NCI-H524 treated with DMSO at 0.1 percent for 48 hours (cell line): ENCODE measurements at places on chromosomes 6 and 20.

GRCh38 chr6:15769511-15770018, 106.7 kb upstream of the DTNBP1 start:
- DNase-seq, result peak; percentile 79

DNA sequence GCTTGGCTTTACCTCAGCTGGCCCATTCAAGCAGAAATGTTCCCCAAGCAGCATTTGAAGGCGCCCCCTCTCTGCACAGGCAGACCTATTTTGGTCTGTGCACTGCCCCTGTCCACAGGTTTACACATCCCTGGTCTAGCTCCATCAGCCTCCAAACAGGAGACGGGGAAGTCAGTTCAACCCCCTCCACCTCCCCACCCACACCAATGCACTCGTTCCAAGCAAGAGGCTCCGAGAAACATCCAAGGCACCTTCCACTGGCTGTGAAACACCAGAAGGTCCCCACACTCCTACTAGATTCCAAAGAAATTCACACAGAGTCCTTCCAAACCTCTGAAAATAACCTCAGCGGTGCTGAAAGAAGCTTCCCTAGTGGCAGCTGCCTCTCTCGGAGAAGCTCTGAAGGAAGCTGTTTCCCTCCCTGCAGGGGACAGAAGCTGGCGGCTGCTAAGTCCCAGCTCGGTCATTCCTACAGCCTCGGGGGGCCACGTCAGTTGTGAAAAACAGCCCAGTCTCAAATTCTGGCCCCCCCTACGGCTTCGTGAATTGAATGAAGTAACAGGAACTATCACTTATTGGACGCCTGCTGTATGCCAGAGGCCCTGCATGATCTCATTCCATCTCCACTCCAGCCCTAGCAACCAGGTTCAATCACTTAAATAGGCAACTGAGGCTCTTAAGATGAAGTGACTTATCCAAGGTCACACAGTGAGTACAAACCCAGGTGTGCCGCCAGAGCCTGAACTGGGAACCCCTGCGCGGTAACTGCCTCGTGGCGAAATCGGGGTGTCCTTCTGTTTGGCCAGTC, 815 bp downstream of the SPATA2 start:
- DNase-seq, result no peak

GRCh38 chr20:11912659-11913415, 4.9 kb upstream of the BTBD3 start:
- DNase-seq, result no peak

- peak; percentile 58 for DNase-seq
Observed at GRCh38 chr6:37381579-37381978, 27.8 kb downstream of the RNF8 start.

GRCh38 chr6:39199231-39199940, 29.9 kb downstream of the KCNK5 start:
- DNase-seq, result no peak

DNA sequence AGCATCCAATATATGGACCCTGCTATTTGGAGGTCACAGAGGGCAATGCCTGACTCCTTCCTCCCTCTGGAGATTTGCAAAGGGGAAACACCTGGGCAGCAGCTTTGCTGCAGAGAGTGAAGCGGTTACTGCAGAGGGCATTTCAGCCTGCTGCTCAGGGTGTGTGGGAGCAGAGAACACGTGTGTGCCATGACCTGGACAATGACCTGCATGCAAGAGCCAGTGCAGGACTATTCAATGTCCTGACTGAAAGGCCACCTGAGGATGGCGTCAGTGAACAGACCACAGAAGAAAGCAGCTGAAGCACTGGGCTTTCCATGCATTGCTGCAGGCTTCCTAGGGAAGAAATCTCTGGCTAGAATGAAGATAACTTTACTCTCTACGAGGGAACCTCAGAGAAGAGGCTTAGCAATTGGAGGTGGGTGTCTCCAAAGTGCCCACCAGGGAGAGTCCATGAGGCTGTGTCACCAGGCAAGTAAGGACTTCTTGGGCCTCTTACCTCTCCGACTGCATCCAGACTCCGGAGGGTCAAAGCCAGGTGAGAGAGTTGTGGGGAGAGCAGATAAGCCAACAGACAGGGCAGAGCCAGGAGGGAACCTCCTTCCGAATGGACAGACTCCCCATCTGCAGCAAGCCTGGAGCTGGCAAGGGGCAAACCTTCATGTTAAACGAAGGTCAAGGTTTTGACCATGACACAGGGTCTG, 52.9 kb upstream of the PMEPA1 start:
- DNase-seq, result no peak

DNA sequence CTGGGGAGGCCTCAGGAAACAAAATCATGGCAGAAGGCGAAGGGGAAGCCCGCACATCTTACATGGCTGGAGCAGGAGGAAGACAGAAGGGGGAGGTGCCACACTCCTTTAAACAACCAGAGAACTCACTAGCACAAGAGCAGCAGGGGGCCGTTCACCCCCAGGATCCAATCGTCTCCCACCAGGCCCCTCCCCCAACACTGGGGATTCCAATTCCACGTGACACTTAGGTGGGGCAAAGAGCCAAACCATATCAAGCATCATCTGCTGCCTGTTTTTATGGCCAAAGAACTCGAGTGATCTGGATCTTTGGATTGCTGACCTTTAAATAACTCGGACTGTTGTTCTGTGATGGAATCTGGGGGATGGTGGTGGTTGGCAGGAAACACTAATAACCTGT, 28.0 kb downstream of the PNLDC1 start:
- peak; percentile 9 for DNase-seq

DNA sequence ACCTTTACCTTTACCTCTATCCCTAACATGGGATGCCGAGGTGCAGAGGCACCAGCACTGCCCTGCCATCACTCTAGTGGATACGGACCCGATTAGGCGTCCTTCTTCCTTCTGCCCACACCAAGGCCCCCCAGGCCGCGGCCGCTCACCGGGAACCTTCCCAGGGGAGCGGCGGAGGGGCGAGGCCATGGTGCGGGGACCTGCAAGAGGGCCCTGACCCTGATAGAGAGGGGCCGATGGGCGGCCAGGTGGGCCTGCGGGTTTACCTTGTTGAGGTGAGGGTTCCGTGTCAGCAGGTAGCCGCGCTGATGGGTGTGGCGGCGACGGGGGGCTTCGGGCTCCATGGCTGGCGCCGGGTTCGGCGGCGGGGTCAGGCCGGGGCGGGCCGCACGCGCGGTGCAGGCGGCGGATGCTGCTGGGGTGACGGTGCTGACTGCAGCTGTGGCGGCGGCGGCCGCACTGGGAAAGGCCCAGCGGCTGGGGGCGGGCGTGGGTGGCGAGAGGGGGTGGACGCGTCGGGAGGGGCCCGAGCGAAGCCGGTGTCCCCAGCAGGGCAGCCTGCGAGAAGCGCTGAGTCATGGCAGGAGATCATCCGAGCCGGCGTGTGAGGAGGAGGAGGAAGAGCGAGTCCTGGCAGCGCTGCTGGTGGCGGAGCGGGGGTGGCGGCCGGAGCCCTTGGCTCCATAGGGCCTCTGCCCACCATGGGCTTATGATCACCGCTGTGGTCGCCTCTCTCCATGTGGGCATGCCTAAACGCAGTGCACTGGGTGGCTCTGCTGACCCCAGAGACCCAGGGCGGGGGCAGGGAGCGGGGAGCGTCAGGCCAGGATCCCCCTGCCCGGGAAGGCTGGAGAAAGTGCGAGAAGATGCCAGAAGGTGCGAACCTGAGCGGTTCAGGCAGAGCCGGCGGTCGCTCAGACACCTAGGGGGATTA, at the start of gene ME1:
ME1 (minus strand) TSS at position 441 of the 934 bp plus-strand sequence; CDS start at position 344, 97 bp downstream.
- DNase-seq, result no peak

DNA sequence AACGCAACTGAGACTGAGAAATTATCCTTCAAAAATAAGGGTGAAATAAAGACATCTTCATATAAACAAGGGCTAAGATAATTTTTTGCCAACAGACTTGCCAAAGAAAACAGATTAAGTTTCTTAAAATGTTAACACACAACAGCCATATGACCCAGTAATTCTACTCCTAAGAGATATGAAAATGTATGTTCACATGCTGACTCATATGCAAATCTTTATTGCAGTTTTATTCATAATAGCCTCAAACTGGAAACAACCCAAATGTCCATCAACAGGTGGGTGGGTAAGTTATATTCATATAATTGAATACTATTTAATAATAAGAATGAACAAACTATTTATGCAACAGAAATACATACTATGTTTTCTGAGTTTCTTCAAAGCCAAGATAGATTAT, 140.1 kb downstream of the REV3L start:
- DNase-seq, result no peak

DNA sequence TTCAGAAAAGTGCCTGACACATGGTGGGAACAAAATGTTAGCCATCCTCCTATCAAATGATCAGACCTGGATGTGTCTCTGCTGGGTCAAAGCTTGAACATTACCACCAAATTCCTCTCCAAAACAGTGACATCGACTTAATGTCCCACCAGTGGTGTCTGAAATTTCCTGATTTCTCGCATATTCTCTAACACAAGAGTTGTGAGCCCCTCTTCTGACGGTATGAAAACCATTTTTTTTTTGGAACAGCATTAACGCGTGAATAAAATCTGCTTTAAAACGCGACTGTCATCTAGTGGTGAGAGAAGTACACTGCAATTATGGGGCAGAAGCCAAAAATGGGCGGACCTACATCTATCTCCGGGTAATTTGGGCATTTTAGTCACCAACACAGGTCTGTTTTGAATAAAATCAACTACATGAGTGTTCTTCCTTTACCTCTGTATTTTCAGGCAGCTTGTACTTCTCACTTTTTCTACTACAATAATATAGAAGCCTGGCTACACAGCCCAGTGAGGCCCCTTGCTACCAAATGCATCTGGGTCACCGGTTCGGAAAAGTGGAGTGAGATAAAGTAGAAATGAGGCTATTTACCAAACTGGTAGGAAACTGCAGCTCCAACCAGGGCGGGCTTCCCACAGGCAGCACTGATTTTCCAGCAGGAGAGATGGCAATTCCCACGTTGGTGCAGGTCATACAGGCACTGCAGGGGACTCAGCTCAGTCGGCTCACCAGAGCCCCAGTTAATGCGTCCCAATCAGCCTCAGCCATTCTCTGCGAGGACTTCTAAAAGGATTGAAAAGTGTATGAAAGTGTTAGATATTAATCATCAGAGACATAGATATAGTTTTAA, 27.4 kb downstream of the MGME1 start:
- peak; percentile 10 for DNase-seq

GRCh38 chr20:32741151-32741550, 2.1 kb downstream of the COMMD7 start:
- DNase-seq, result no peak

DNA sequence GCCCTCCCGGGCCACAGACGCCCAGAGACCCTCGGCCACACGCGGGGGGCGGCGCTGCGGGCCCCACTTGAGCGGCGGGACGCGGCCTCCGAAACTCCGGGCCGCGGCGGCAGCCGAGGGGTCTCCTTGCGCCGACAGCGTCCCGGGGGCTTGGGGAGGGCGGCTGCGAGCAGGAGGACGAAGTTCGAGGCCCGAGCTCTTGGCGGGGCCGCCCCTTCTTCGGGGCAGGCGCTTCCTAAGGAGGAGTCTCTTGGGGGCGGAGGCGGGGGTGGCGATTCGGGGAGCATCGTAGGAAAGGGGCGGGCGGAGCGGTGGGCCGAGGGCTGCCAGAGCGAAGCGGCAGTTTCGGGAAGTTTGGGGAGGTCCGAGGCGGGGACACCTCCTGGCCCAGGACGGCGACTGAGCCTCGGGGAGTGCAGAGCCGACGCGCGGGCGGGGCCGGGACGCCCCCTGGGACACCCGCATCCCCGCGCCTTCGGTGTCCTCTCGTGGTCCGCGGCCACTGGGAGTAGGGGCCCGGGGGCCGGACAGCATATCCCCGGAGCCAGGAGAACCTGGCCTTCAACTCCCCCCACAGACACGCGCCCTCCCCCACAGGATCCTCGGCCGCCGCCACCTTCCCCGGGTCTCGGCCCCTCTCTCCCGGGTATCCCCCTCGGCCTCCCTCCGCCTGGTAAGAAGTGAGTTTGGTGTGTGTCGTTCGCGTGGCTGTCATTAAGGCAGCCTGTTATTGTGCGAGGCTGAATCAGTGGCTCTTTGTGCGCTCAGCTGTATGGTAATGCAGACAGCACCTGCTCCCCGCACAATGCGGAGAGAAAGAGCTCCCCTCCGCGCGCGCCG, 613 bp upstream of the DLL1 start:
- no peak for DNase-seq

- no peak for DNase-seq
Observed at GRCh38 chr20:58146746-58147140, 81.7 kb downstream of the ANKRD60 start.

GRCh38 chr6:70763754-70764510, 96.2 kb downstream of the SMAP1 start:
- DNase-seq, result no peak

GRCh38 chr20:5829241-5829809, 79.1 kb downstream of the SHLD1 start:
- peak; percentile 99 for DNase-seq

GRCh38 chr20:21104921-21105320, 1.2 kb downstream of the LINC00237 start:
- DNase-seq, result no peak

DNA sequence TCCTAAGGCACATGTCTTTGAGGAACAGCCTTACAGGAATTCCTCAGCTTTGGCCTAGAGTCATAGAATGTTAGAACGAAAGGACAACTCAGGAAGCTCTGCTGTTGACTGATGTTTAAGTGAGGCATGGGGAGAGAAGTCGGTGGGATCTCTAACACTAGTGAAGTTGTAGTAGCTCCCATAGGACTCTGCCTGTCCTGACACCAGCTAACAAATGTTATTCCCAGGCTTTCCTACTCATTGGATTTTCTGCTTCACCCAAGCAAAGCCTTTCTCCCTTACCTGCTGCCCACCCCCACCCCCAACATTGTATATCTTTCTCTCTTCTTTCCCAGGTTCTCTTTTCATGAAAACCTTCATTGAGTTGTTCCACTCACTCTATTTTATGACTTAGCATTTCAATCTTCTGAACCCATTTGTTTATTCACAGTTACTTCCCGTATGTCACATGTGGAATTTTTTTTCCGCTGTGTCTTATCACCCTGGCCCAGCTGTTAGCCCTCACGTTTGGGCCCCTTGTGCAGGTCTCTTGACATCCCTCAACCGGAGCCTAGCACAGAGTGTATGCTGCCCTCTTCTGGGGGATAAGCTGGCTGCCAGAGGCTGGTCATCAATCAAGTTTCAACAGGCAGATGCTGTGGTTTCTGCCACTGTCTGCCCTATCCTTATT, 39.2 kb upstream of the RNF8 start:
- DNase-seq, result peak; percentile 28

DNA sequence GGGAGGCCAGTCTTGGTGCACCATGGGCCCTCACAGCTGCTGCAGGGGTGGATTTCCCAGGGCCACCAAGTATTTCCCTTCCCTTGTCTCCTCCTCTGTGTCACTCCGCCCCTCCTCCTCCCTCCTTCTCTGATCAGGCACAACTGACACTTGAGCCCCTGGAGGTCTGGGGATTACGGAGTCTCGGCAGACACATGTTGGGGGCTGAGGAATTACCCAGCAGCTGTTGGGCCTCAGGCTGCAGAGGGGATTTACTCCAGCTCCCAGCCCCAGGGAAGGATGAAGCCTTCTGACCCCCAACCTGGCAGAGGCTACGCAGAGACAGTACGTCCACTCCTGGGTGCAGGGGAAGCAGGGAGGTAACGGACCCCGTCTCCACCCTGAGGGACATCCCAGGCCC, 420.5 kb upstream of the SULF2 start:
- DNase-seq, result peak; percentile 85

DNA sequence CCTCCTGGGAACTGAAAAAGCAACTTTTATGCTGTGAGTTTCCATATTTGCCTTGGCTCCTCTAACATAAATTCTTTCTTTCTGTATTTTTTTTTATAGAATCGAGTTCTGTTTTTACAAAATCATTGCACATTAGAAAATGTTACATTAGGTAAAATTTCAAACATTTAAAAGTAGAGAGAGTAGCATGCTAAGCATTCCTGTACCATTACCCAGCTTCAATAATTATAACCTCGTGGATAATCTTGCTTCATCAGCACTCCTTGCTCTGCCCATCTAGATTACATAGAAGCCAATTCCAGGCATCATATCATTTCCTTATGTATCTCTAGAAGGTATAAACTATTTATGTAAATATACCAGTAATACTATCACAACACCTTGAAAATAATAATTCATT, 15.4 kb upstream of the FBXO30 start:
- DNase-seq, result no peak
